ENCODE measurements at places on chromosomes 4 and X.

GRCh38 chrX:137651647-137652046 lies 85.7 kb downstream of the ZIC3 start:
- no peak for DNase-seq

DNA sequence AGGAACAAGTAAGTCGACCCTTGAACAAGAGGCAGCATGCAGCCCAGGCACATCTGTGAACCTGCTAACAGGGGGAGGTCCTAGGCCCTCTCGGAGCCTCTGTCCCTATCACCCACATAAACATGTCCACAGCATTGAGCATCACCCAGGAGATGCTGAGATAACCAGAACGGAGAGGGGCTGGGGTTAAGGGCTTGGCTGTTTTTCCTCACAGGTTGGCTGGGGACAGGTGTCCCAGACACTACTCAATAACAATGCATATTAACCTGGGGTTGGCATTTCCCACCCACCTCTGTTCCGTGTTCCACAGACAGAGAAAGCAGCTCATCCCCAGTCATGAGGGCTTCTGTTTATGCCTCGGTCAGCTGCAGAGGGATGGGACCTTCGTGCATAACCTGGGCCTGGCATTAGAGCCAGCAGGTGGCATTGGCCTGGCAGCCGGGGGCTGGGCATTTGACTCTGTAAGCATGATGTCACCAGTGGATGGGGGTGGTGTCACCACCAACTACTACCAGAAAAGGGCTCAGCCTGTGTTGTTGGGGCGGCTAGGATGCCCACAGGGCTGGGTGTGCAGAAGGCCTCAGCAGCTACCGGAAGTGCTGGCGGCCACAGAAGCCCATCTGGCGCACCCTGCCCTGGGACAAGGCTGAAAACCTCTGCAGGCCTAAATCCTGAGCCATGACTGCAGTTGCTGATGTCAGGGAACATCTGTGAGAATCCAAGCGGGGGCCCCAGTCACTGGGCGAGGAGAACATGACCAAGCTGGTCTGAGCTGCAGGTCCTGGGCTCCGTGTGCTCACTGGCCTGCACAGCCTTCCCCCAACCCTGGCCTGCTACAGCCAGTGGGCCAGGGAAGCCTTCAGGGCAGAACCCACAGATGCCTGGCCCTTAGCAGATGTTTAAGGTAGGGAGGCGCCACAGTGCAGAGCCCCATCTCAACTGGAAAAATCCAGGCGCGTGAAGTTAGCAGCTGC lies 351.4 kb downstream of the NR3C2 start:
- DNase-seq, result no peak

GRCh38 chrX:149284616-149285015 lies 220.5 kb downstream of the IDS start:
- DNase-seq, result no peak

- DNase-seq, result no peak
These were observed 4.8 kb upstream of the TENM3 start for GRCh38 chr4:182238355-182238931.

DNA sequence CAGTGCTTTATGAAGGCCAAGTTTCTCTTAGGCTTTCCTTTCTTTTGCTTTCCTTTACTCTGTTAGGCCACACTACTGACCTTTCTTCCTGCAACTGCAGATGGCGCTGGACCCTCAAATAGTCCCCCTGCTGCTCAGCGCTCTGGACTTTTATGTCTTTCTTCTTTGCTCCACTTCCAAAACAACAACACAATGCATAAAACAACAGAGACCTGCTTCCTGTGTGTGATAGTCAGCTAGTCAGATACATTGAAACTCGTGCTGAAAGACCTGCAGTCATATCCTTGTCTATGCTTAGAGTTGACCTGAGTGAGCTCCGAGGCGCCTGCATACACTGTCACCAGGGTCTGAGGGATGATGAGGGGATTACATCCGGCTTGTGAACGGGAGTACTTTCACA lies 108.9 kb upstream of the TEX13D start:
- no peak for DNase-seq

DNA sequence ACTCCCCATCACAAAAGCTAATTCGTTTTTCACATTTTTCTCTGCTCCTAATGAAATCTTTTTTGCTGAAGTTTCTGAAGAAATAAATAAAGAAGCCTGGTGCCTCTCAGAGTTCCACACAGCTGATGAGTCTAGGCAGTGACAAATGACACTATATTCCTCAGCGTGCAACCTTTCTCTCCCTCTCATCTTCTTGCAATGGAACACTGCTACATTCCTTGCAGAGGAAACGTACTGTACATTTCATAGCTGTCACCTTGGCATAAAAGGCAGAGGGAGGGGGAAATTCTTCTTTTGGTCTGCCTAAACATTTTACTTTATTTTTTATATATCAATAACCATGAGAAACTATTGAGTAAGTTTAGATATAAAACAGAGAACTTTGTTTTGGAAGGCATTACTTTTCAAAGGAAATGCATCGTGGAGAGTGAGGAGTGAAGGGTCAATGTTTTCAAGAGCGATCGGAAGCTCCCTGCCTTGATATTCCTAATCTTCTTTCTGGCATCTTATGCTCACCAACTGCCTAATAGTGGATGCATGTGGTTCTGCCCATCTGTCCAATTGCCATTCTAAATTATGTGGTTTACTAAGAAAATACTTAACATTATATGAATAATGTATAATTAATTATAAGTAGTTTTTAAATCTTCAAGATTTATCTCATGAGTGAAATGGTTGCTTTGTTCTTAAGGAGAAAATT lies 29.4 kb downstream of the SNCA start:
- DNase-seq, result no peak

GRCh38 chrX:50117476-50117875 lies 83.3 kb downstream of the AKAP4 start:
- DNase-seq, result no peak

- DNase-seq, result no peak
These were observed 8.3 kb upstream of the DAPP1 start for GRCh38 chr4:99808260-99808857.

- DNase-seq, result no peak
These were observed 55.1 kb downstream of the PJA1 start for GRCh38 chrX:69110116-69110530.

GRCh38 chrX:153883163-153883843 lies 2.7 kb downstream of the L1CAM start:
- no peak for DNase-seq

DNA sequence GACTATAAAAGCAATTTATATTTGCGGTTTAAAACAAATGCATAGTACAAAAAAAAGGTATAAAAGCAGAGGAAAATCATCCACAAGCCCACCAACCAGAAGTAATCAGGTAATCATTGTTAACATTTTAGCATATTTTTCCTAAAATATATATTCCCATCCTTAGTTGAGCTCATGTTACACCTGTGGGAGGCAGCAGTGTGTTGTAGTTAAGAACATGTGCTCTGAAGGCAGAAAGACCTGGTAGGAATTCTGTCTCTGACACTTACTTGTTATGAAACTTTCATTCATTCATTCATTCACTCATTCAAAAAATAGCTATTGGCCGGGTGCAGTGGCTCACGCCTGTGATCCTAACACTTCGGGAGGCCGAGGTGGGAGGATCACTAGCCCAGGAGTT lies 15.4 kb upstream of the CDKL5 start:
- DNase-seq, result no peak

GRCh38 chr4:26746802-26747213 lies 113.8 kb upstream of the STIM2 start:
- DNase-seq, result no peak

- no peak for DNase-seq
These were observed 588.9 kb downstream of the CENPC start for GRCh38 chr4:66956426-66956825.

DNA sequence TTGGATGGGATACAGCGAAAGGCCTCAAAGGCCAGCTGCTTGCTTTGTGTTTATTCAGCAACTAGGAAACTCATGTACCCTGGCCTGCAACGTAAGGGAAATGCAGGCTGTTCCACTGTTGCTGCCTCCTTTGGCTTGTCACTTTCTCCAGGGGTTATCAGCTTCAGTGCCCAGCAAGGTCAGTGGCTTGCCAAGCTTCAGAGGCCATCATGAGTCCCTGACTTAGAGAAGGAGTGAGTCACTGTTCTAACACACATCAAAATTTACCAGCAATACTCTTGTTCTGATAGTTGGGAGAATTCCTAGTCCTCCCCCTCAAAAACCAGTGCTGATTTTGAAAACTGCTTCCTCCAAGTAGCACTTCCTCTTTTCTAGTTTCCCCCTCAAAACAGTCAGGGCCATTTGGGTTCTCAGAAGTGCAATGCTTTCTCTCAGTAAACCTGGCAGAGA lies 250.8 kb downstream of the ARHGAP24 start:
- DNase-seq, result peak; percentile 30

- no peak for DNase-seq
These were observed 2.5 kb upstream of the BRWD3 start for GRCh38 chrX:80812176-80812575.

DNA sequence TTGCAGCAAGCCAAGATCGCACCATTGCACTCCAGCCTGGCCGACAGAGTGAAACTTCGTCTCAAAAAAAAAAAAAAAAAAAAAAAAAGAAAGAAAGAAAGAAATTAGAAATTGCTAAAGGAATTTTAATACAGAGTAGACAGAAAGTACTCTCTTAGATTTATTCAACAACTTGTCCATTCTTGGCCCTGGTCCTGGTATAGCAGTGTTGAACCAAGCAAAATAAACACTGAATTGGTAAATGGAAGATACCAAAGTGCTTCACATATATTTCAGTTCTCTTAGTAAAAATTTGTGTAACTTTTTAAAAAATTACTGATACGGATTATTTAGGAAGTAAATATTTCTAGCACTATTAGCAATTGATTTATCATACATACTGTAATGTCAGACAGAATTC lies 165.9 kb upstream of the TLL1 start:
- no peak for DNase-seq

DNA sequence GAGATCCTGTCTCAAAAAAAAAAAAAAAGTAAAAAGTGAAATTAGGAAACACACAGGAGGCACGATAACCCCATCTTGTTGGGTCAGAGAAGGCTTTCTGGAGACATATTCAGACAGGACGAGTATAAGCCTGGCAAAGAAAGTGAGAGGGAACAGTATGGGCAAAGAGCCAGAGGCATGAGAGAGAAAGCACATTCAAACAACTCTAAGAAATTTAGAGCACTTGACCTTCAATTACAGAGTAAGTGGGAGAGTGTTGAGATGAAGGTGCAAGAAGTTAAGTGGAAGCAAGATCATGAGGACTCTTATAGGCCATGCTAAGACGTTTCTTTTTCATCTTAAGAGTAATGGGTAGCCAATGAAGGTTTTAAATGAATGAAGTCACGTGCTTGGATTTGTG lies 70.4 kb downstream of the ELOVL6 start:
- DNase-seq, result no peak

DNA sequence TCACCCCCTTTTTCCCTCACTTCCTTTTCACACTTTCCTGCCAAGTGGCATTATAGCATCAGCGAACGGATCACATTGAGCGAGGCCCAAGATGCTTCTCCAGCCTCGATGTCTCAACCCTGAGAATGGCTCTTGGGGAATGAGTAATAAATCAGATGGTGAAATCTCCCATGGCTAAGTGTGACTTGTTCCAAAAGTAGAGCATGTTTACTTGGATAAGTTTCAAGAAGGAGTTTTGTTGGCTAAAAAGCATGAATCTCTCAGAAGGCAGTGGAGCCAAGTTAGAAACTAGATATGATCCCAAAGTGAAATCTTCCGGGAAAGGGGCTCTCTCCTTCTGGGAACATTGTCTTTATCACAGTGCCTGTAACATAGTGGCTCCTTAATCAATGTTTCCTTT lies 316.3 kb downstream of the CAMK2D start:
- no peak for DNase-seq

DNA sequence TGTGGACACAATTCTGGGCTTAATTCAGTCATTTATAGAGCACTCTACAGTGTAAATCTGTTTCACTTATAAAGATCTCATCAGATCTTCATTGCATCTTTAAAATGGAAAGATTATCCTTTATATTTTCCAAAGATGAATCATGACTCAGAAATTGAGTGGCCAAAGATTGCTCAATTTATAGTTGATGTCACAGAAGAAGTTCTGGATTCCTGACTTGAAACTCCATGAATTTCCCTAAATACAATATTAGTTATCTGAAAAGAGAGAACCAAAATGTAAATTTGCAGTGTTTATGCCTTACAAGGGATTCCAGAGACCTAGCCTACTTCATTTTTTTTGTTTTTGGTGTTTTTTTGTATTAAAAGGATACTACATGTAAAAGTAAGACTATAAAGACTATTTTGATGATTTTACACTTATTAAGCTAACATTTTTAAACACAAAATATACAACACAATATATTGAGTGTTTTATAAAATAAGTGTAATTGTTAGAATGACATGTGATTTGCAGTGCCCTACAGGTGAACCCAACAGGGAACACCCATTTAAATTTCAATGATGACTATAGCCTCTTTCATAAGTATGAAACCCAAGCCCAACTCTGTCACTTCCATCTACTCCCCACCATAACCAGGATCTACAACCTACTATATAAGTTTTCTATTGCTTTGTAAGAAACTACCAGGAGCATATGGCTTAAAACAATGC lies 183.5 kb downstream of the PCDH7 start:
- no peak for DNase-seq

- DNase-seq, result no peak
These were observed 187.1 kb upstream of the ARX start for GRCh38 chrX:25202827-25203226.

DNA sequence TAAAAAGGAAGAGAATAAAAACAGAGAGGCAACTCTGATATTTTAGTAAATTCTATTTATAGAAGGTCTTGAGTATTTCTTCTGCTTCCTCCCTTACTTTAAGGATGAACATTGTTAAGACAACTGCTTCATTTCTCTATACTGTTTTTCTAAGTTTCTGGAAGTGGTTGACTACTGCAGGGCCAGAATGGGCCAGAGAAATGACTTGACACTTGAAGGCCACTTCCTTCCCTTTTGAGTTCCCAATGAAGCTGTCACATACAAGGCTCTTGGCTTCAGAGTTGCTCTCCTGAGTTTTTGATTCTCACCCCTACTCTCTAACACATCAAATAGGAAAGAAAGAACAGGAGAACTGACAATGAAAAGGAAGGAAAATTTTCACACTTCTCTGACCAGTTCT lies 37.6 kb downstream of the PKD2 start:
- no peak for DNase-seq

- no peak for DNase-seq
These were observed 56.0 kb downstream of the SAT1 start for GRCh38 chrX:23838953-23839352.

DNA sequence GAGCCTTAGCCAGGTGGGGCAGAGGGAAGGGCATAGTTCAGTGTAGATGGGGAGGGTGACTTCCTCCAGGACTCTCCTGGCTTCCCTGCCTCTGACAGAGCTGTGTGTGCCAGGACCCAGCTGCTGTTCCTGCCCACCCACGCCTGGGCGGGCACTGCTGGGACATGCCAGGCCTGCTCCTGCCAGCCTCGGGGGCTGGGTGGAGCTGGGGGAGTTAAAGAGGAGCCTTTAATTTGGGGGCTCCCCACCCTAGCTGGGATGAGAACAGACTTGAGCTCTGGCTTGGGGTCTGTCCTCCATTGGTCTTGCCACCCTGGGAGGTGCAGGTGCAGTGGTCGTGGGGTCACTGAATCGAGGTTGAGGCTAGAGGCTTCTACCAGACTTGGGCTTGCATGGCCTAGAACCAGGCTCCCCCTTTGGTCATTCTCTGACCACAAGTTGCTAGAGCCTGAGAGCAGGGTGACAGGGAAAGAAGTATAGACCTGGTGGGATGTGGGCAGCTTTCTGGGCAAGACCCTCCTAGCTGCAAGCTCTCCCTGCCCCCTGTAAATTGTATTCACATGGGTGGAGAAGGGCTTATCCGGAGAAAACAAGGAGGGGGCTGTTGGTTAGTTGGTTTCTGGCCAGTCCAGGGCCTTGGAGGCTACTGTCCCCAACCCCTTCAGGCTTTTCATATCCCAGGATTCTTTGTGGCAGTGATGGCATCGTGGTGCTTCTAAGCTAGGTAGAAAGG lies 5.7 kb downstream of the EFNB1 start:
- no peak for DNase-seq

Measured in HL-60 (cell line).